ENCODE measurements at places on chromosomes 5 and 9.

DNA sequence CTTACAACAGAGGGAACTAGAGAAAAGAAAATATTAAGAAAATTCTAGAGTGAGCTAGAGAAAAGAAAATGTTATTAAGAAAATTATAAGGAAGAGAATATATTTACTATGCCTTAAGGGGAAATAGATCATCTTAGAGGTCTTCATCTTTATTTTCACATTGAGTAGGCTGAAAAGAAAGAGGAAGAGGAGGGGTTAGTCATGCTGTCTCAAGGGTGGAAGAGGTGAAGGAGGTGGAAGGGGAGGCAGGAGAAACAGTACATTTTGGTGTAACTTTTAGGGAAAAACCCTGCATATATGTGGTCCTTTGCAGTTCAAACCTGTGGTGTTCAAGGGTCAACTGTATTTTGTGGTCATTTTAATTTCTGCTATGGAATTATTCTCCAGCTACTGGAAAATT lies 46.6 kb downstream of the PPIP5K2 start:
- DNase-seq = peak; percentile 2

- no peak for DNase-seq
Measured at GRCh38 chr5:133681896-133682295, 69.6 kb upstream of the FSTL4 start.

DNA sequence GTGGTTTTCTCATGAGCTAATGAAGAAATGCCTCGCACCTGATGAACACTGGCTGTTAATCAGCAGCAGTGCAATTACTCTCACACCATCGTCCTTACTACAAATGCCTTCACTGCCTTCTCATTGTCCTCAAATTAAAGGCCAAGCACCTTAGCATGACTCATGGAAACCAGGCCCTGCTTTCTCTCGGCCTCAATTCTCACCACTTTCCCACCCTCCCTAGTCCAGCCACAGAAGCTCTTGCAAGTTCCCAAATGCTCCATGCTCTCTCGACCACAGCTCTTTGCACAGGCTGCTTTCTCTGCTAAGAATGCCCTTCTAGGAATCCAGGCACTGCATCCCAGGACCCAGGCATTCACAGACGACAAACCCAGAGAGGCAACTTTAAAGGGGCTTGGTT lies 94.6 kb upstream of the KLF4 start:
- DNase-seq = no peak

DNA sequence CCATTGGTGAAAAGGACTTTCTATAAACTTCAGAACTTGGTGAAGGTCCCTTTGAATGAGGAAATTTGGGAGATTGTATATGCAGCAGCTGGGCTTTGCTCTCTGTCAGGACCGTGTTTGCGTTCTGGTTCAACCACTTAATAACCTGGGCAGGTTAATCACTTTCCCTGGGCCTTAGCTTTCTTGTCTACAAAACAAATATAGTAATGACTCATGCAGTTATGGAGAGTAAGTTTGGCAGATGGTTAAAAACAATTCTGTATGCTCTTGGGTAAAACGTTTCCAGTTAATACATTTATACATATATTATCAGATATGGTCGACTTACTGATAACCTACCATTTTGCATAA lies 197.0 kb downstream of the ARHGEF28 start:
- DNase-seq = no peak

- DNase-seq = no peak
Measured at GRCh38 chr9:34134521-34134920, 8.0 kb upstream of the DCAF12 start.

GRCh38 chr5:66839636-66840185 lies 243.5 kb downstream of the MAST4 start:
- no peak for DNase-seq

DNA sequence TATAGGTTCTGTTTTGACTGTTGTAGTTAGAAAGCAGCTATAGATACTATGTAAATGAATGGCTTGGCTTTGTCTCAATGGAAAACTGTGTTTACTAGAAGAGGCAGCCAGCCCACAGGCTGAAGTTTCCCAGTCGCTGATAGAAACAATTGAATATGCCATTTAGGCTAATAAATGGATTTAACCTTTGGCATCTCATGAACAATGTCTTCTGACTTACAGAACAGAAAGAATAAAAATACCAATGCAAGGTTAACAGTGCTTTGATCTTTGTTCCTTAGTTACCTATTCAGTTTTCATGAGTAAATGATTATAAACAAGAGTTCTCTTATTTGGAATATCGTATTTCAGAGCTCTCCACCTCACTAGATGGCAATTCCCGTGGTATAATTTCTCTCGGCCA lies 120.6 kb downstream of the PAM start:
- no peak for DNase-seq

DNA sequence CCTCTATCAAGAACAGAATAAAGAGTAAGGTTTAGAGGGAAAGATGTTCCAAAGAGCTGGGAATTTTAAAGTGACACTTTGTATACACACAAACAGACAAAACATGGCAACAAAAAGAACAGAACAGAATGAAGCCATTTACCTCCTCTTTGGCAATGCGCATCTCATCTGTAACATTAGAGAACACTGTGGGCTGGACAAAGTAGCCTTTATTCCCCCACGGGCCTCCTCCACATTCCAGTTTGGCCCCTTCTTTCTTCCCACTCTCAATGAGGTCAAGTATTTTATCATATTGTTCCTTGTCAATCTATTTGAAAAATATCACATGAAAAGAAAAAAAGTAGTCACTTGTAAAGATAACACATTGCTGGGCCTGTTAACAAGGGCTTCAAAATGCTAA lies 41.0 kb downstream of the ALDH1A1 start:
- no peak for DNase-seq

DNA sequence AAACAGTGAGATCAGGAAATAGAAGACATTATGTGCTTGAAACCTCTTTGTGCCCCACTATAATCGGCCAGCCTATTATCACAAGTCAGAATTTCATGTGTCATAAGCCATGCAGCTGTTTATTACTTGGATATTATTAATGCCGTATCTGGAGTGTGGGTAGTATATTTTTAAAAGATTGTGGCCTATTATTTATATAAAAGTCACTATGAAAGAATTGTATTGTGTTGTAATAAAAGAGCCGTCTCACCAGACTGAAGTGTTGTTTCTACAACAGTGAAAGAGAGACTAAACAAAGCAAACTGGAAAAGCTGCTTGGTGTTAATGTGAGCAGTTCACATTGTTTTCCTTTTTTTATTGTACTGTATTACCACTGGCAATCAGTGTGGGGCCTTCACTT lies 449.1 kb downstream of the PSAT1 start:
- DNase-seq = no peak

- no peak for DNase-seq
Measured at GRCh38 chr5:125215593-125215992, 469.2 kb upstream of the ZNF608 start.

GRCh38 chr9:2603621-2604020 lies 18.0 kb upstream of the VLDLR start:
- DNase-seq = no peak

- DNase-seq = no peak
Measured at GRCh38 chr5:127561254-127561653, 43.8 kb downstream of the PRRC1 start.

DNA sequence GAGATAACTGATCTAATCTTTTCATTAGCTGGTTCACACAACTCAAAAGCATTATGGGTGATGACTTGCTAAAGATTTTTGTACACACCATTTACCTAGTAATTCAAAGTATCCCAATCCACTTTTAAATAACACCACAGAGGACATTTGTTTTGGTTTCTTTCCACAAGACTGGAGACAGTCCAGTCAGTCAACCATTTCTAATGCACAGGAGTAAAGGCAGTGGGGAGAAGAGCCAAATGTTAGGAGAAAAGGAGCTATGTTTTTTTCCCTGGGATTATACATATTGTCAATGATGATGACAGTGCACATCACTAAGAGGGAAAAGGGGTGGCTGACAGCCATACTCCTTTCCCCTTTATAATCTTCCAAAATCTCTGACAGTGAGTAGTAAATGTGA lies 240.9 kb downstream of the GABRB2 start:
- DNase-seq = no peak

DNA sequence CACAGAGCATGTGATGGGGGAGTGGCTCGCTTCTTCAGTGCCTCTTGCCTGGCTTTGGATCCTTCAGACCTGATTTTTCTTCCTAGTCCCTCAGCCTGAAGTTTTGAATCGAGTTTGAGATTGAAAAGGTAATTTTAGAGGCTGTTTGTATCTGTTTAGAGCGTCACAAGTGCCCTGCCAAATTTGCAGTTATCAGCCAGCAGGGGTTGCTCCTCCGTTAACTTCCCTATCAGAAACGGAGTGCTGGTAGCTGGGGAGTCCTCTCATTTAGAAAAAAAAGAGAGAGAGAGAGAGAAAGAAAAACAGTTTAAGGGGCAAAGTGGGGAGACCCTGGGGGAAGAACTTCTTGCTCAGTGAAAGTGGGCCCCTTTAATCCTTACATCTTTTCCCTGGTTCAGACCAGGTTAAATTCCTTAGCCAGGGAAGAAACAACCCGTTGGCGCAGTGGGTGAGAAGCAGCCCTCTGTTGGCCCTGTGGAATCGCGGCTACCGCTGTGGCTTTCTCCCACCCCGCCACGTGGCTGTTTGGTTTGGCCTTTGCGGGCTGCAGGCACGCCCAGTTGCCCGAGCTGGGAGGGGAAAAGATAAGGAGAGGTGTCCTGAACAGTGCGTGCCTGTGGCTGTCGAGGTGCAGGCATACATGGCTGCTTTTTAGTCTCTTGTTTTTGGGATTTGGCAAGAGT lies 576.7 kb upstream of the ACO1 start:
- DNase-seq = no peak

GRCh38 chr9:115367780-115368525 lies 250.0 kb upstream of the TNC start:
- no peak for DNase-seq

DNA sequence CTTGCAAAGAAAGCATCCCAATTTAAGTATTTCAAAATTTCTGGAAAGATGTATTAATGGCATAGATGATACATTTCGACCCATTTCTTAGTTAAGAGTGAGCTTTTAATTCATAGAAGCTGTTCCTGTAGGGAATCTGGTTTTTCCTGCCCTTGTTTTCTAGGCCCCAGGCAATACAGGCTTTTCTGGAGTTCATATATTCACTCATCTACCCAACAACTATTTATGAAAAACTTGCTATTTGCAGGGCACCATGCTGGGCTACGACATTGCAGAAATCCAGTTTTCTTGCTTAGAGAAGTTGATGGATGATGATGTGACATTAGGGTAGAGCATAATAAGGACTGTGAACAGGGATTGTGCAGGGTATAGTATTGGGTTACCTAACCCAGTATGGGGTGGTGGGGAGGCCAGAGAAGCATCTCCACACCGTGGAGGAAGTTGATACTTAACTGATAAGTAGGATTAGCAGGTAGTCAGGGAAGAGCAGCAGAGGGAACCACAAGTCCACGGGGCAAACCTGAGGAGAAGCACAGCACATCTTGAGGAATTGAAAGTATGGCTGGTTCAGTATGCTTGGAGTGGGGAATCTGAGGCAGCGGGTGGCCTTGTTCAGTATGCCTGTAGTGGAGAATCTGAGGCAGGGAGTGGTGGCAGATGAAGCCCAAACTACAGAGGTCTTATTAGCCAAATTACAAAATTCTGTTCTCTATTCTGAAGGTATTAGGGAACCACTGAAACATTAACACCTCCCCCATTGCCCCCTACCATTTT lies 247.5 kb downstream of the ARRDC3 start:
- no peak for DNase-seq

GRCh38 chr5:132821791-132822190 lies 8.7 kb downstream of the SHROOM1 start:
- no peak for DNase-seq

DNA sequence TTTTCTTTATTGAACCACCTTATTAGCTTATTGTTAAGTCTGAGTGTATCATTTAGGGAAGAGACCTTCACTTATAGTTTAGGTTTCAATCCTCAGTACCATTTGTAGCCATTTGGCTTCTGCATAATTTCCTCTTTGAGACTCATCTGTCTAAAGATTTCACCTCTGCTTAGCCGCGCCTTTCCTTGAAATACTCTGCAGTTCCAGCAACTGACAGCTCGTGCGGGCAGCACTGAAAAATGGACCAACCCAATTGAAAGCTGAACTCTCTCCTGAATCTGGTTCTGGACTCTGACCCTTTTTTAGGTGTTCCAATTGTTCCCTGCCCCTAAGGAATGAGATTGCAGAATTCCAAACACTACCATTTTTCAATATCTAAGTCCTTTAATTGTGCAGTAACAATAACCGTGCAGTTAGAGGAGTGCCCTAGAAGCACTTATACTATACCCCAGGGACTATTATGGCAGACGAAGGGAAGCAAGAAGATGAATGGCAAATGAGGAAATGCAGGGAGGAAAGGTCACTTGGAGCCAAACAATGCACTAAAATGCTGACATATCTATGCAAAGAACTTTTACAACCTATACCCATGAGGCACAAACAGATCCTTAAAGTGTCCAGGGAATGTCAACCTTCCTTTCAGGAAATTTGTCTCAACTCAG lies 50.1 kb upstream of the PDE4D start:
- DNase-seq = no peak

- no peak for DNase-seq
Measured at GRCh38 chr5:40551496-40552491, 127.9 kb upstream of the PTGER4 start.

- no peak for DNase-seq
Measured at GRCh38 chr9:85108229-85108628, 438.7 kb downstream of the NTRK2 start.

DNA sequence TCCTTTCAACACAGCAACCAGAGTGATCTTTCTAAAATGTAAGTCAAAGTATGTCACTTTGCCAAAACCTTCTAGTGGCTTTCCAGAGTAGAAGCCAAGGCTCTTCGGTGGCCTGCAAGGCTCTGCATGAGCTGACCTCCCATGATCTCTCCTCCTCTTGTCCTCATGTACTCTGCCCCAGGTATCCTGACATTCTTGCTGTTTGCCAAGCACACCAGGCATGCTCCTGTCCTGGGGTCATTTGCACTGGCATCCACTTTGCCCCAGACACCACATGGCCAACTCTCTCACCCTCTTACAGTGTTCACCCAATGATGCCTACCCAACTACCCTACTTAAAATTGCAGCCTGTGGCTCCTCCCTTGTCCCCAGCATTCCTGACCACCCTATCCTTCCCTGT lies 86.3 kb downstream of the ZNF618 start:
- DNase-seq = no peak

DNA sequence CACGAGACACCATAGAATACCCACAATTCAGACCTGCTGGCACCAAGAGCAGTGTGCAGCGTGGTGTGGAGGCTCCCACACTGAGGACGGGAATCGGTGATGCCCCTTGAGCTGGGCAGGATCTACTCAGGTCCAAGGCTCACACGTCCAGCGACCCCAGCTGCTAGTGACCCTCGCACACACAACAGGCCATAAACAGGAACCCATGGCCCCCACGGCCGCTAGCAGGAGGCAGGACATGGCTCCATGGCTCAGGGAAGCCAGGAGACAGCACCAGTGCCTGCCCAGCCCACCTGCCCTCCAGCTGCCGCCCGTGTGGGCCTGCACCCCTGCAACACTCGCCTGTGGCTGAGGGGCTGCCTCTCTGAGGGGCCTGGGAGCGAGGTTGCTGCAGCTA lies 43.4 kb upstream of the SLC9A3 start:
- no peak for DNase-seq

DNA sequence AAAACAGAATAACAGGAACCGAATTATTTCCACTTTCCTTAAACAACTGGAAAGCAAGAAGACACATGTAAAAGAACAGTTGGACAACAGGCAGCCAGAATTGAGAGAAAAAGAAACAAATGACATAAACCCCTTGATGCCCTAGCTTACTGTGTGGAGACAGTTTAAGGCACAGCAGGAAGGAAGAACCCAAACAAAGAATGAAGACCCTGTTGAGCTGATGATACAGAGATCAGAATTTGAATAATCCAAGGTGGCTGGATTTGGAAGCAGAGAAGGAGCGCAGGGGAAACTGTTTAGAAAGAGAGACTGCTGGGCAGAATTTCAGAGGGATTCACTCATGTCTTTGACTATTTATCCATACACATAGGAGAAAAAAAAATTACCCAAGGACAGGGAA lies 316.3 kb upstream of the POU5F2 start:
- no peak for DNase-seq
